Renal cortical epithelial cell (primary cell): ENCODE measurements at places on chromosomes 6 and 20. TPM values are rescaled to one million over a fixed set of nuclear protein-coding genes. Genes with fewer than 3 reads are reported as not detected.

DNA sequence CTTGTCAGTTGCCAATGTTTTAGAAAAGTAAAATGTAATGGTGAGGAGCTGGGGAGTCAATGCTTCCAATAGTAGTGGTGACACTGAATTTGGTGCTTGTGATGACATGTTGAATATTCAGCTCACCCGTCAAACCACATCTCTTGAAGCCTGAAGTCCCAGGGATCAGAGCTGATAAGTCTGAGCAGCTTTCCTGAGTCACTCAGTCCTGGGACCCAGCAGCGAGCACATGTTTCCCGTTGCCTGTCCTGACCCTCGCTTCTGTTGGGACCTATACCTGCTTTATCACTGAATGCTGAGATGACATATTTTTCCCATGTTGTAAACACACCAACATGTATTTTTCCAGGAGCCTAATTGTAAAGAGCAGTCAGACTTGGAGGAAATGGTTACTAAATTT is 693.6 kb downstream of the QKI start:
- DNase-seq, result no peak

- peak; percentile 28 for DNase-seq
Observed at GRCh38 chr6:75244063-75244584, 523 bp upstream of the COX7A2 start.

DNA sequence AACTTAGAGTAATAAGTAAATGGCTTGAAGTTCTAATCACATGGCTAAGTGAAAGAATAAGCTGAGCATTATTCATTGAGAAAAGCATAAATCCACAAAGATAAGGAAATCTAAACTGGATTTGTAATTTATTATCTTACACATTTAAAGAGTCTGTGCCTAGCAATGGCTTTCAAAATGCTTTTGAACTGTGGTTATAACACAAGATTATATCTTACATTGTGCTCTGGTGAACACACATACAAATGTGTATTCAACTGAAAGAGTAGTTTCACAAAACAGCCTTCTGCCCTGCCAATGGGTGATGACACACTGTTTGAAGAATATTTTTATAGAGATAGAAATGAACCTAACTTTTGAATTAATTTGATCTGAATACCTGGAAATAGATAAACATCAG is 83.3 kb downstream of the AFDN start:
- DNase-seq, result no peak

Gene LGSN
- total RNA-seq, result 0.10 TPM in 1 of 2 replicates, not detected in the other

Gene GDAP1L1
- not detected in 2 replicates for total RNA-seq
